ENCODE measurements at places on chromosomes 16 and 17. TPM values are rescaled to one million over a fixed set of nuclear protein-coding genes. Genes with fewer than 3 reads are reported as not detected.

Gene PERCC1
- total RNA-seq: not detected

Gene CCL17
- total RNA-seq: not detected

Gene LITAFD
- total RNA-seq: not detected

Gene SEPTIN1
- 1.3 TPM for total RNA-seq

Gene RND2
- 0.85 TPM for total RNA-seq

Gene KCNH6
- not detected for total RNA-seq

DNA sequence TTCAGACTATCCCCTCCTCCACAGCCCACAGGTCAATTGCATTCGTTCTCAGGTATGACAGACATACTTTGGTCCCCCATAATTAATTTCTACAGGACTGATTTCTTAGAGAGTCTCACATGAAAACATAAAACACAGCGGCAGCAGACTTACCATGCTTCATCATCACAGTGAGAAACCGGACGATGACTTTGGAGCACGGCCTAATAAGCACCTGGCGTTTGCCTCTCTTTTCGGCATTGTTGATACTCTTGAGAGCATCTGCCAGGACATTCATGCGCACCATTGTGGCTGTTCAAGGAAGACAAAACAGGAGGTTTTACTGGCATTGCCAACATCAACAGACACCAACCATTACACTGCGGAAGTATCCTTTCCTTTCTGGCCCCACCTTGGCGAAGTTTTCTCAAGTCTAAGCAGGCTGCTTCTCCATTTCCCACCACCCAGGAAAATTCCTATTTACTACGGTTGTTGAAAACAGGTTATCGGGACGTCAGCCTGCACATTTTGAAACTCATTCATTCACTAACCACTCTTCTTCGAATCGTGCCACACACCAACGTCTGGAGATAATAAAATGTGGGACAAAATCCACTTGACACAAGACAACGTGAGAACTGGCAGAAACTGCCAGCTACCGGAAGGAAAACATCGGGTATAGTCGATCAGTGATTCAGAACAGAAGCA, 1.2 kb downstream of the RPS15A start:
- H3K27me3 ChIP-seq: no peaks in the 10 kb centered on the region
- H3K4me3 ChIP-seq: peak overlapping the region; percentile 97
- peak overlapping the region; percentile 84 for H3K27ac ChIP-seq

DNA sequence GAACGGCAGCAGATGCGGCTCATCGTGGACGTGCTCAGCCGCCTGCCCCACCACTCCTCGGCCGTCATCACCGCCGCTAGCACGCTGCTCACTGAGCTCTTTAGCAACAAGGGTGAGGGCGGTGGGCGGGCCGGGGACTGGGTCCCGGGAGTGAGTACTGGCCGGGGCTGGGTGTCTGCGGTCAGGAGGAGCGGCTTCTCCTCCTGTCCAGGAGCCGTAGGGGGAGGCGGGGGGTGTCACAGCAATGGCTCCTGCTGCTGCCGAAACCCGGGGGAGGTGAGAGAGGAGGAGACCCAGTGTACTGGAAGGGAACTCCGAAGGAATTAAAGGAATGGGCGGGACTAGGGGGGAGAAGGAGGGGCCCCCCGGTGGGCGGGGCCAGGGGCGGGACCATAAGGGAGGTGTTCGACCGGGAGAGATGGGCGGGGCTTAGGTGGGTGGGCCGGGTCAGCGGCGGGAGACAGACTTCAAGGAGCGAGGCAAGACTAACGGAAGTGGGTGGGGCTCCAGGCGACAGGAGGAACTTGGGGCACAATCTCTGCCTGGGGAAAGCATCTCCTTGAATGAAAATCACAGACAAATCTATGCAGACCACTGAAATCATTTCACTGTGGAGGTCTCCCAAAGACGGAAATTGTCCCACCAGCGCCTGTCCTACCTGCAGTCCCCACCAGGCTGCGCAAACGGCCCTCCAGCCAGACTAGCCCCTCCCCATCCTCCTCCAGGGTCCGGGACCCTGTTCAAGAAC, 2.4 kb downstream of the NAGS start:
- peaks cover 4% of the 10 kb centered on the region for H3K36me3 ChIP-seq
- DNase-seq: peak; percentile 98
- H3K4me1 ChIP-seq: peaks cover 53% of the 10 kb centered on the region
- H3K27me3 ChIP-seq: peaks cover 34% of the 10 kb centered on the region

DNA sequence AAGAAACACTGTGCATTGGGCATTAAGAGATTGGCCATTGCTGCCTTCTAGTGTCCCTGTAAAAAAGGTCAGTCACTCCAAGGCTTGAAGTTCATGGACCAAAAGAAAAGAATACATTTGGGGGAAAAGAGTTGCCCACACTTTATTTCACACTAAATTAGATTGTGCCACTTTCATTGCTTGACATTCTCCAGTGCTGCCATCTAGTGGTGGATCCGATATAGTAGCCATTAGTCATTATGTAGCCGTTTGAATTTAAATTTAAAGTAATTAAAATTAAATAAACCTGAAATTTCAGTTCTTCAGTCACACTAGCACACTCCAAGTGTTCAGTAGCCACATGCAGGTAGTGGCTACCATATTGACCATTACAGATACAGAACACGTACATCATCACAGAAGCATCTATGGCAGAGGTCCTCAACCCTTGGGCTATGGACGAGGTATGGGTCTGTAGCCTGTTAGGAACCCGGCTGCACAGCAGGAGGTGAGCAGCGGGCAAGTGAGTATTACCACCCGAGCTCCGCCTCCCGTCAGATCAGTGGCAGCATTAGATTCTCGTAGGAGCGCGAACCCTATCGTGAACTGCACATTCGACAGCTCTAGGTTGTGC, 21.9 kb upstream of the CDH5 start:
- peaks cover 25% of the 10 kb centered on the region for H3K27me3 ChIP-seq
- H3K27ac ChIP-seq: no peak overlapping the region
- H3K4me1 ChIP-seq: no peaks in the 10 kb centered on the region
- H3K4me3 ChIP-seq: no peak overlapping the region
- no peak for DNase-seq
